ENCODE measurements at places on chromosomes 2 and 18.
A peak's percentile ranks its signal among the peaks of the same experiment; 100 is the strongest.

GRCh38 chr2:25373269-25373981 lies 31.7 kb upstream of the DNMT3A start:
- no peak for DNase-seq

DNA sequence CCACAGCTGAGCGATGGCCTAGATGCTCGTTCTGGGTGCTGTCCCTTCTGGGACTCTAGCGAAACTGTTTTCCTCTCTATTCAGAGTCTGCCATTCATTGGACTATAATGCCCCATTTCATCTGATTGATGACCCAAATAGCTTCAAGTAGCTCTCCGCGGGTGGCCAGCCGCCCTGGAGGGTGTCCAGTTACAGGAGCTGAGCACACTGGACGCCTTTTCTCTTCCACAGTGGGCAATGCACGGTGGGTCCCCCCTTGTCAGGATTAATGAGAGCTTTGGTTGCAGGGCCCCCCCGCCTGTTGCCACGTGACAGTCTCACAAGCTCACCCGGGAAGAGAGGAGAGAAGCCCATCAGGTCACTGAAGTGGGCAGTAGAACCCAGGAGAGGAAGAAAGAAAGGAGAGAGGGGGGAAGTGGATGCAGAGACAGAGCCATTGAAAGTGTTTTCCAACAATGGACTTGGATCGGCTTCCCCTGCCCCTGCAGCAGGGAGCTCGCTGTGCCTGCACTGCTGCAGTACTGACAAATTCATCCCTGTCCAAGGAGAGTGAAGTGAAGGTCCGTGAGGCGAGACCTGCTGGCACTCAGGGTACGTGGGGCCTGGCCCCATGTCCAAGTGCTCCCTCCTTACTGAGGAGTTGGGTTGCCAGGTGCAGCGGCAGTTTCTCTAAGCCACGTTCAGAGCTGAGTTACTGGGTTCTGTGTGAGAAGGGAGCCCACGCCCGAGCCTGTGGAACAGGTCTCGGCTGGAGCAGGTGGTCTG lies 44.8 kb downstream of the DIPK1C start:
- DNase-seq, result no peak

GRCh38 chr18:6737833-6738232 lies 8.3 kb downstream of the ARHGAP28 start:
- no peak for DNase-seq

DNA sequence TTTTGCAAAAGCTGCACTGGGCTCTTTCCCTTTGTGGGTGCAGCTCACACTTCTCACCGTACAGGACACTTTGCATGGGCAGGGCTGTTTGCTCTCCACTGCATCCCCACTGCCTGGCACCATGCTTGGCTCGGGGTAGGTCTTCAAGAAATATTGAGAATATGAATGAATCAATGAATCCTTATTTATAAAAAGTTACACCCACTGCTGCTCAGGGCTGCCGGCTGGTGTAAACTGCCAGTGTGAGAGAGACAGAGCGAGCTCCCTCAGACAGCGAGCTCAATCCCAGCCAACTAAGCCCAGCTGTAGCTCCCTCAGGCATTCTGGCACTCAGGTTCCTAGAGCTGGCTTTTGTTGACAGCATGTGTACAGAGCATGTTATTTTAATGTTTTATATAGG lies 3.4 kb downstream of the TMEM185B start:
- peak; percentile 77 for DNase-seq

- no peak for DNase-seq
Observed at GRCh38 chr18:69557282-69557681, 156.6 kb downstream of the DOK6 start.

- no peak for DNase-seq
Observed at GRCh38 chr2:22124003-22124402, 1000.2 kb downstream of the TDRD15 start.

DNA sequence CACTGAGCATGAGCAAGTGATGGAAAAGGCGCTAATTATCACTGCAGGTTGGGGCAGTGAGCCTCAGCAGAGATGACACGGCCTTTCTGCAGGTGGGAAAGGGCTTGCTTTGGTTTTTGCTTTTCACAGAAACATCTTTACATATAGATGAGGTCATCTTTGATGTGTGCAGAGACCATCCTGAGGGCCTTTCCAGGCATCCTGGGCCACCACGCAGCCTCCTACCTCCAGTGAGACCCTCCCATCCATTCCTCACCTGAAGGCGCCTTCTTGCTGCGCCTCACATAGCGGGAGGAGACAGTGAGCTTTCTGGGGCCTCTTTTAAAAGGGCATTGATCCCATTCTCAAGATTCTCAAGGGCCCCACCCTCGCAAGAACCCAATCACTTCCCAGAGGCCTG lies 235.3 kb upstream of the RAB6C start:
- no peak for DNase-seq

DNA sequence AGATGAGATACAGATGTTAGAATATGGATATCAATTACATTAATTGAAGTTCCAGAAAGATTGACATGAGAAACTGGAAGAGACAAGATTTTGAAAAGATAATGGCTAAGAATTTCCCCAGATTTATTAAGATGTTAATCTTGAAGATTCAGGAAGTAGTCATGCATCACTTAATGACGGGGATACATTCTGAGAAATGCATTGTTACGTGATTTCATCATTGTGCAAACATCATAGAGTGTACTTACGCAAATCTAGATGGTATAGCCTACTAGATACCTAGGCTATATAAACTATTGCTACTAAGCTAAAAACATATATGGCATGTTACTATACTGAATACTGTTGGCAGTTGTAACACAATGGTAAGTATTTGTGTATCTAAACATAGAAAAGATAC lies 6.8 kb upstream of the CHMP3 start:
- no peak for DNase-seq

DNA sequence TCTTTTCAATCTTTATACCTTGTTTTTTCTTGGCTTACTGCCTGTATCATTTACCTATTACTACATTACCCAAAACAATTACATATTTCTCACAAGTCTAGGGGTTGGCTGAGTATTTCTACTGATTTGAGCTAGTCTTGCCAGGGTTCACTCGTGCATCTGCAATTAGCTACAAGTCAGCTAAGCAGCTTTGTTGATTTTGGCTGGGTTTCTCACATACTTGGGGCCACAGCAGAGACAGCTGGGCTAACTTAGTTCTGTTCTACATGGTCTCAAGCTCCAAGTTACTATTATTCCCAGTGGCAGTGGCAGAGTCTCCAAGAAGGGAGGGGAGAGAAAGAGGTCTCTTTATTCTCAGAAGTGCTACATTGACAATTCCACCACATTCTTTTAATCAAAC lies 54.7 kb upstream of the SP5 start:
- no peak for DNase-seq

DNA sequence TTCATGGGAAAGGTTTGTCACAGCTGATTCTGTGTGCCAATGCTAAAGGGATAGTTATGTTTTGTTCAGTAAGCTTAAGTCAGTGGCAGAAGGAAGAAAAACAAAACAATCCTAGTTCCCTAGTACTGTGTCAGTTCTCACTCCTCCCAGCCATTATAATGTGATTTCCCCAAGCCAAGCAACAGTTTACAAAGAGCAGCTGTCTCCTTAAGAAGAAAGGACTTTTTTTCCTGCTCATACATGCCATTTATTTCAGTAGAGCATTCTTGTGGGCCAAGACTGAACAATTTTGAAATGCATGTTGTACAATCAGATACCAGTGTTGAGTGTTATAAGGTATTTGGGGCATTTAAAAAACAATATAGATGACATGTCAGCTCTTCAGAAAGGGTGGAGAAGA lies 52.1 kb downstream of the NEMP2 start:
- DNase-seq, result no peak

GRCh38 chr18:31516437-31516836 lies 18.5 kb downstream of the DSG2 start:
- no peak for DNase-seq

- no peak for DNase-seq
Observed at GRCh38 chr2:127145280-127145895, 38.4 kb upstream of the BIN1 start.

DNA sequence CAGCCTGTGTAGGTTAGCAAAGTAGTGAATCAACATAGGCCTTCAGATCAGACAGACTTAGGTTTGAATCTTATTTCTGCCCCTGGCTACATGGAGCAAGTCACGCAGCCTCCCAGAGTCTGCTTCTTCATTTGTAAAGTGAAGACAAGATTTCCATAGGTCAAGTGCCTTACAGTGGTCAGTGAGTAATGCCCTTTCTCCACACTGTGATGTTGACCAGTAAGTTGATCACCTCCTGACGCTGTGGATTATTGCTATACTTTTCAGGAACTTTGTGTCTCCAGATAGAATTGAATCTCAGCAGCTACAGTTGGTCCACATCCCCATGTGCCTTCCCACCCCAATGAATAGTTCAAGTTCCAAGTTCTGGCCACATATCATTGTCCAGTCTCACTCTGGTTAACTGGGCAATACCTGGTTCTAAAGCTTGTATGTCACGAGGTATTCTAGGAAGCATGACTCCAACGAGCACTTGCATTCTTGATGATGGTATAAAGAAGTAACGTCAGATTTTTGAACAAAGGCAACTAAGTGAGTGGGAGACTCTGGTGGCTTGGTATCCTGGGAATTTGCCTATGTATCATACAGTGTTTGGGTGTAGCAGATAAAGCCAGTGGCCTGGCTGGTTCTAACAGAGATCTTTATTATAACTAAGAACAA lies 2.1 kb upstream of the CLIP4 start:
- no peak for DNase-seq

DNA sequence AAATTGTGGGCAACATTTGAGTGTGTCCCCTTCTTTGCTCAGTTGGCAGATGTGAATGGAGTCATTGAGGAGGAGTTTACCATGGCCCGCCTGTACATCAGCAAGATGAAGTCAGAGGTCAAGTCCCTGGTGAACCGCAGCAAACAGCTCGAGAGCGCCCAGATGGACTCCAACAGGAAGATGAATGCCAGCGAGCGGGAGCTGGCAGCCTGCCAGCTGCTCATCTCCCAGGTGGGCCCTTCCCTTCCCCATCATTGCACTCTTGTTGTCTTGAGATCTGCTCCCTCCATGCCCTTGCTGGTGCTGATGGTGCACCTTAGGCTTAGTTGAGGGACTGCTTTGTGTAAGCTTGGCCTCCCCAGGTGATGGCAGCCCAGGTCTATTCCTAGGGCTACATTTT lies 47.5 kb upstream of the LYPD6B start:
- no peak for DNase-seq

DNA sequence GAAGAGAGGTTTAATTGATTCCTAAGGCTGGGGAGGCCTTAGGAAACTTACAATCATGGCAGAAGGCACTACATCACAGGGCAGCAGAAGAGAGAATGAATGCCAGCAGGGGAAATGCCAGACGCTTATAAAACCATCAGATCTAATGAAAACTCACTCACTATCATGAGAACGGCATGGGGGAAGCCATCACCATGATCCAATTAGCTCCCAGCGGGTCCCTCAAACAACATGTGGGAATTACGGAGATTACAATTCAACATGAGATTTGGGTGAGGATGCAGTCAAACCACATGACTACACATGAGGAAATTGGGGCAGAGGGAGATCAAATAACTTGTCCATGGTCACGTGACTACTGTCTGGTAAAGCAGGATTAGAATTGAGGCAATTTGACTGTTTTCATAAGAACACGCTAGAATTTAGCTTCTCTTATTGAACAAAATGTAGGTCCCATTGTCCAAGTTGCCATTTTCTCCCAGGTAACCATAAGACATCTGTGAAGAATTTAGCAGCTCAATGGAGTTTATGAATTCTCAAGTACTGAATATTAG lies 445.1 kb upstream of the CDH20 start:
- DNase-seq, result no peak

DNA sequence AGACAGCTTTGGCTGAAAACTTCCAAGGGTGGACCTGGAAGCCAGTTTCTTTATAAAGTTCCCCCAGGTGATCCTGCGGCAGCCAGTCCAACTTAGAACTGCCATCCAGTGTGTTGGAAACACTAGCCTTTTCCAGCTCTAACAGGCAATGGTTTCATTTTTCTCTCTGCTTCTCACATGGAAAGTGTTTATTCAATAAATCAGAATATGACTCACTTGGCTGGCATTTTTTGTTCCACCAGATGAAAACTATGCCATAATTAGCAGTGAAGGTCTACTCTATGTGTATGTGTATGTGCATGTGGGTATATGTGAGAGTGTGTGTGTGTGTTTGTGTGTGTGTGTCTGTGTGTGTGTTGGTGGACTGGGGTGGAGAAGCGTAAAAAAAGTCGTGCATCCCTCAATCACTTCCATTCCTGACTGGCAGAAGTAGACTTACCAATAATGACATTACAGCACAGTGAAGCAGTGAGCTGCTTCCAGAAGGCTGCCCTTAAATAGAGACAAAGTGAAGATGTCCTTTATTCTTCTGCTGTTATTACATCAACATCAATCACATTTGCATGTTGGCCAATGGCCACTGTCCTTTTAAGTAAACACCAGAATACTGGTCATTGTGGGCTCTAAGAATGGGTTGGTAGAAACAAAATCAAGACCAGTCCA lies 90.9 kb upstream of the SETBP1 start:
- DNase-seq, result no peak

DNA sequence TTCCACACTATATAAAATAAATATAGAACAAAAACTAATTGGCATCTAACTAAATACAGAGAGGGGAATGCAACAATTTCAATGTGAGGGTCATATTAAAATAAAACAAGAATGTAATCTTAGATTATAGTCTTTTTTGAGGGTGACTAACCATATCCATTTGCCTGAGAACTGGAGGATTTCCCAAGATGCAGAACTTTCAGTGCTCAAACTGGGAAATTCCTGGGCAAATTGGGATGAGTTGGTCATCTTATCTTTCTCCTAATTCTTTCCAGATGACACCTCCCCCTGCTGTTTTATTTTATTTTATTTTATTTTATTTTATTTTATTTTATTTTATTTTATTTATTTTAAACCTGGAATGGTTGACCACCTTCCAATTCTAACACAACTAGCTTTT lies 846.2 kb downstream of the SLC4A3 start:
- no peak for DNase-seq

DNA sequence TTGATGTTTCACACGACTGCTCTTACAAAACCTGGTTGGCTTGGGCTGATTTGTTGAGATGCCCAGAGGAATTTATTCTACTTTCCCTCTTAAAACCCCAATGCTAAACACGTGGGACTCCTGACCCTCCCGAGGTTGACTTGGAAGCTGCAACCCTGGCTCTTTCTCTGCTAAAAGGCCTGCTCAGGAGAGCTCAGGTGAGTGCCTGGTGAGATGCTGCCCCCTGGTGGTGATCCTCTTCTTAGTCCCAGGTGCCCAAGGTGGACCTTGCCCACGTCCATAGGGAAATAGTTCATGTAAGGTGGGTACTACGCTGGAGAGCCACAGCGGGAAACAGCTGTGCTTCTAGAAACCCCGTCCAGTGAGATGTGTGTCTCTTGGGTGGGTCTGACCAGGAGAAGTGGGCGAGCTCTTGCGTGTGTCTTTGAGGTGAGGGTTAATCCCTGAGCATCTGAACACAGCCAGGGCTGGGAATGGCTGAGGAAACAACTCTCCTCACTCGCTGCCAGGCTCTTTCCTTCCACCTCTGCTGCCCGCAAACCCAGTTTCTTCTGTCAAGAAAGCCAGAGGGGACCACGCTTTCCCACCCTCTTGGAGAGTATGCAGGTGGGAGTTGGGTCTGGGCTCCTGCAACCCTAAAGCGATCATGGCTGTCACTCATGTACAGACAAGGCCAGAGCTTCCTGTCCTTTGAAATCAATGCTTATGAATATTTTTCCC lies 25.5 kb upstream of the PXDN start:
- DNase-seq, result peak; percentile 83

- peak; percentile 10 for DNase-seq
Observed at GRCh38 chr18:74375999-74376398, 60.4 kb downstream of the C18orf63 start.
